Hepatic stellate cell (primary cell): ENCODE measurements at places on chromosomes 7 and 10.
A peak's percentile ranks its signal among the peaks of the same experiment; 100 is the strongest.

DNA sequence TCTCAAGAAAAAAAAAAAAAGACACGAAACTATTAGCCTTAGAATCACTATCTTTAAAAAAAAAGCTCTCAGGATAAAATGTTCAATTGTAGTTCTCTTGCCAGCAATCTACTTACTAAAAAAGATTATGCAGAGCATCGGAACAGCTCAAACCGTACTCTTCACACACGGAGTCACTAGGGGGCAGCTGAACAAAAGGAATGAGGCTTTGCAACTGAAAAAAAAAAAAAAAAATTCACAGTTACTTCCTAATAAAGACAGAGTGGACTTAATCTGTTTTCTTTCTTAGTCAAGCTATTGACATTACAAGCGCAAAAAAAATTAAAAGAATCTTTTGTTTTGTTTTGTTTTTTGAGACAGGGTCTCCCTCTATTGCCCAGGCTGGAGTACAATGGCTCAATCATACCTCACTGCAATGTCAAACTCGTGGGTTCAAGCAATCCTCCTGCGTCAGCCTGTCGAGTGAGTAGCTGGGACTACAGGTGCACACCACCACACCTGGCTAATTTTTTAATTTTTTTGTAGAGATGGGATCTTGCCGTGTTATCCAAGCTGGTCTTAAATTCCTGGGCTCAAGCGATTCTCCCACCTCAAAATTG, 11.5 kb downstream of the PMS2 start:
- peak; percentile 62 for DNase-seq

GRCh38 chr7:2006231-2006771, 226.4 kb downstream of the MAD1L1 start:
- no peak for DNase-seq

DNA sequence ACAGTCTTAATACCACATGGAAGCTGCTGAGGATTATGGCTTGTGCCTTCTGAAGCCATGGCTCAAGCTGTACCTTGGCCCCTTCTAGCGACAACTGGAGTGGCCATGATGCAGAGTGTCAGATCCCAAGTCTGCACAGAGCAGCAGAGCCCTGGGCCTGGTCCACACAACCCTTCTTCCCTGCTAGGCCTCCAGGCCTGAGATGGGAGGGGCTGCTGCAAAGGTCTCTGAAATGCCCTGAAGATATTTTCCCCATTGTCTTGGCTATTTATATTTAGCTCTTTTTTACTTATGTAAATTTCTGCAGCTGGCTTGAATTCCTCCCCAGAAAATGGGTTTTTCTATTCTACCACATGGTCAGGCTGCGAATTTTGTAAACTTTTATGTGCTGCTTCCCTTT, 804.6 kb upstream of the ZWINT start:
- no peak for DNase-seq

DNA sequence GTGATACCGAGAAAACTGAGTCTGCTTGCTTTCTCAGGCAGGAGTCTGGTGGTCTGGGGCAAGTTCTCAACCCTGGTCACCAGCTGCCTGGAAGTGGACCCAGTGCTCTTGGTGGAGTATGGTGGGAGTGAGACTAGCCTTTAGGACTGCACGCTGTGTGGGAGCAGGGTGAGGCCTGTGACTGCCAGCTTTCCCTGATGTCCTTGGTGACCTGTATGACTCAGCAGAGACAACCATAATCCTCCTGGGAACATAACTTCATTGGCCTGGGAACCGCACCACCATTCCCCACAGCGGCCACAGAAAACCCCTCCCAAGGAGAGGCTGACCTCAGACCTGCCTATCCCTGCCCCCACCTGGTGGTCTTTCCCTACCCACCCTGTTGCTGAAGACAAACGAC, 139.5 kb upstream of the CHRM2 start:
- no peak for DNase-seq

DNA sequence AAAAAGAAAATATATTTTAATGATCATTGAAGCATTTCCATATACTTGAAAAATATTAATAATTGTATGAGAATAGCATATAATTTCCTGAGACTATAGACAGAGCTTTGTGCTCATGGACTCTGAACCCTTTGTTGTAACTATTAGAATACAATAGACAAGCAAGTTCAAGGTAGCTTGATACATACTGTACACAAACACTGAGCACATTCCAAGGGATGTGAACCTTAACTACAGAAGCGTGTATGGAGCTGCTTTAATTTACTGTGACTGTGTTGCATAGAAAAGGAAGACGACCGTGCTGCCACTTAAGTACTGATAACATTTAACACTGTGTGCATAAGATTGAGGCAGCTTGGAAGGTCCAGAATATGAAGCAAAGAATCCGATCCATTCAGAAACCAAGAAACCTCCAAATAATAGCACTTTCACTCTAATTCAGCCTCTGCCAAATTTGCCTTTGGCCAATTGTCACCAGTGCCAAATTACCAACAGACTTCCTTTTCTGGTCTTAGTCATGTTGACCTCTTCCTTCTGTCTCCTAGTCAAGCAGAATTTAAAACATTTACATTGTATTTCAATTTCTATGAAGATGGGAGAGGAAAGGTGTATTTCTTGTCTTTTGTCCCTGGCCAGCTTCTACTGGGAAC, 566.1 kb upstream of the GALNT17 start:
- DNase-seq: no peak

- no peak for DNase-seq
These were observed 1.4 kb downstream of the HSPA12A start for GRCh38 chr10:116740971-116741370.

DNA sequence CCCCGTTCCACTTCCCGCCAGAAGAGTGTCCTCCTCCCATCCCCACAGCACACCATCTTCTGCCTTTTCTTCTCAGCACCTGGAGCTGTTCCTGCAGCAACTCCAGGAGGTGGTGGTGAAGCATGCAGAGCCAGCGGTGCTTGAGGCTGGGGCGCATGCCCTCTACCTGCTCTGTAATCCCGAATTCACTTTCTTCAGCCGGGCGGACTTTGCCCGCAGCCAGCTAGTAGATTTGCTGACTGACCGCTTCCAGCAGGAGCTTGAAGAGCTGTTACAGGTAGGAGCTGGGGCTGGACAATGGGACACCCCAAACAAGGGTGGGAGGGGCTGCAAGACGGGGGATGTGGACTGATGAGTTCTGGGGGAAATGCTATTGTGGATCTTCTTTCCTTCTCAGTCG, 19.1 kb upstream of the PVRIG start:
- no peak for DNase-seq

- peak; percentile 78 for DNase-seq
These were observed 147.6 kb downstream of the ARID5B start for GRCh38 chr10:62048919-62049623.

DNA sequence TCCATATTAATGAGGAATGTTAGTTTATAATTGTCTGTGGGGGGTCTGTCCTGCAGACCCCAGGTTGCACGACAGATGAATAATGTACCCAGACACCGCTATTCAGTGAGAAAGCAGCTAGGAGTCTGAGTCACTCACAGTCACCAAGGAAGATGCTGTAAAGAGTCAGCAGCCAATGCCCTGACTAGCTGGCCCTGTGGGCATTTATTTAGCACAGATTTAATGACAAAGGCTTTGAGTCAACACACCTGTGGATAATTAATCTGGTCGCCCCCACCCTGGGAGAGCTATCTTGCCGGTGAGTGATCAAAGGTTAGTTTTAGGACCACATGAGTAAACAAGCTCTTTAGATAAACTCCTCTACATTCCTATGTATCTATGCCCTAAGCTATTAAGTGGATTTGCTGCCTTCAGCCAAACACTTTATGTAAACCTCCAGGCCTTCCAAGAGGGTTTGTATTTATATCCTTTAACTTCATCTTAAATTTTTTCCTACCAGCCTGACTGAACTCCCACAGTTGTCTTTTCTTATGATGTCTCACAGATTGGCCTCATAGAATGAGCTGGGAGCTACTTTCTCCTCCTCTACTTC, 180.0 kb upstream of the ADCY1 start:
- no peak for DNase-seq

- DNase-seq: no peak
These were observed 49.7 kb downstream of the INPP5F start for GRCh38 chr10:119775529-119775928.

DNA sequence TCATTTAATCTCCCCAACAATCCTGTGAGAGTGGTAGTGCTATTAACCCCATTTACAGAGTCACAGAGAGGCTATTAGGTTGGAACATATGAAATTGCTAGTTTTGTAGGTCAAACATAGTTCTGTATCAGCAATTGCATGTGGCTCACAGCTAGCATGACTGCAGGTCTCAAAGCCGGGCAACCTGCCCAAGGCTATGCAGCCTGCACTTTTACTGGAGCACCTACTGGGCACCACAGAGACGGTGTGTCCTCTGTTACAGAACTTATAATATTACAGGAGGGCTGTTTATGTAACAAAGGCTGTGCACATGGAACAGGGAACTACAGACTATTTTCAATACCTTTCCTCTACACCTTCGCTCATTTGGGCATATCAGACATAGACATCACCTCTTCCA, 355.8 kb downstream of the RPS24 start:
- DNase-seq: no peak

- no peak for DNase-seq
These were observed 343.9 kb downstream of the RNLS start for GRCh38 chr10:88239212-88239611.

DNA sequence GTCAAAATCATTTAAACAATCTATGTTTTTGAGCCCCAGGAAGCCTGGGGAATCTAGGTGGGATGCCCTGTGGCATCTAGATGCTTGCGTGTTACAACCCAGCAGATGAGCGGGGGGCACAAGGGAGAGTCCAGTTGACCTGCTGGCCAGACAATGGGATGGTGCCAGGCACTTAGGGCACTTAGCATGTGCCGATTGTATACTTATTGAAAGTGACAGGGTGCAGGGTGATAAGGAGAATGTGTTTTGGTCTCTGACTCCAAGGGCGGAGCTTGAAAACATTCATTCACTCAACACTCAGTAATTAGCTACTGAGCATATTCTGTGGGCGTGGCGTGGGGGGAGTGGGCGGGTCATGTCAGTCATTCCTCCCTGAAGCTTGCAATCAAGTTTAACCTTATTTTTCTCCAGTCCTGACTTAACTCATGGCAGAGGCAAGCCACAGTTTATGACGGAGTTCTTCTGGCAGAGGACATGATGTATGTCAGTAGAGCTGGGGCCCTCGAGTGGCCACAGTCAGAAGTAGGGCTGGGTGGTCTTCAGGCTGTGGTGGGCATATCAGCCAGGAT, 115.1 kb downstream of the PRKCQ start:
- no peak for DNase-seq

GRCh38 chr7:54483523-54483922, 58.7 kb upstream of the VSTM2A start:
- no peak for DNase-seq

- peak; percentile 85 for DNase-seq
These were observed 2.4 kb upstream of the UBE3C start for GRCh38 chr7:157136372-157136771.

GRCh38 chr10:34137955-34138354, 677.1 kb downstream of the PARD3 start:
- DNase-seq: no peak

- DNase-seq: no peak
These were observed 110.5 kb downstream of the HECTD2 start for GRCh38 chr10:91520661-91521060.

DNA sequence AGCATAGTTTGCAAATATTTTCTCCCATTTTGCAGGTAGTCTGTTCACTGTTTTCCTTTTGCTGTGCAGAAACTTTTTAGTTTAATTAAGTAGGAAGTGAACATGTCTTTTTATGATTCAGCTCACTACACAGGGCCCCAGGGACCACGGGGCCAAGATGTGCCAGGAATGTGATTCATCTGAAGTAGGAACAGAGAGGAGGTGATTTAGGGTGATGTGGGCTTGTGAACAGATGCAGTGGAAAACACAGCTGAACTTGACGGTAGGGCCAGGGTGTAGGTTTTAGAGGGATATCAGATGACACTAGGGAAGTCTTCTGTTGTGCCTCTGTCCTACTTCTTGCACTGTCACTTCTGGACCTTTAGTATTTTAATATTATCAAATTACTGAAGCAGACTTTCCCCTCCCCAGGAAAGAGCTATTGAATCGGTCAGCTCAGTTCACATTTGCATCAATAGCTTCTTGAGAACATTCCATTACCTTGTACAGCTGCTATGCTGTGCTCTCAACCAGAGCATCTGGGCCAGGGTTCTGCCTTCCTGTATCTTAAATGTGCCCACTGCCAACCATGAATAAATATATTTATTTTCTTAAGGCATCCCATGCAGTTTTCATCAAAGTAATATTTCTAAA, 96.9 kb downstream of the OSBPL3 start:
- peak; percentile 19 for DNase-seq

DNA sequence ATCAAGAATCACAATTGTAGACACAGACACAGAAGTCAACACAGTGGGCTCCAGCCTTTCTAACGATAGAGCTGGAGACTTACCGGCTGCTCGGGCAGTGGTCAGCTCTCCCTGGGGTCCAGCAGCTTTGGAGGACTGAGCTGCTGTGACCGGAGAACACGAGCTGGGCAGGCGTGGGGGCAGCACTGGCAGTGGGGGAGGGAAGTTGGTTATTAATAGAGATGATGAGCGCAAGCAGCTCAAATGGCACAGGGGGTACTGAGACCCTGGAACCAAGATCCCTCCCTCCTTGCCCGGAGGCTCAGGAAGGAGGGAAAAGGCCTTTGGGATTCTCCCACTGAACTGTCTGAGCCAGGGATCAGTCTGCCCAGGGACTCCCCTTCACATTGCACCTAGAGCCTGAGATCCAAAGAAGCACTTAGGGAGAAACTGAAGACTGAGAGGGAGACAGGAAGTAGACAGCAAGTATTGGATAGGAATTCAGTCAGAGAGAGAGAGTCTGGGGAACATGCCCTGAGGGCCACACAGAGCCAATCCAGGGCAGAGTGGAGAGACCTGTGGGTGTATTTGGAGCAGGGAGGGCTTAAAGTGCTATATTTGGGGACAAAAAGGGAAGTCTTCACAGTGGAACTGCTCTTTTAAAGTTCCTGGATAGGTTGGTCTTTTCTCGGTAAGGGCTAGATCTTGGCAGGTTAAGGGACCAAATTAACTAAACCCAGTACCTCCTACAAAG, at the start of gene MYOZ1:
MYOZ1 (minus strand) TSS at position 147 of the 733 bp plus-strand sequence. CDS start 1,457 bp downstream, outside the sequence.
- peak; percentile 60 for DNase-seq
